ENCODE measurements at places on chromosomes 1 and 21. TPM values are rescaled to one million over a fixed set of nuclear protein-coding genes. Genes with fewer than 3 reads are reported as not detected.

GRCh38 chr1:147722124-147722523, 38.3 kb downstream of the GJA5 start:
- H3K4me1 ChIP-seq = no peaks in the 10 kb centered on the region
- H3K27ac ChIP-seq = no peak overlapping the region
- no peak for DNase-seq
- no peaks in the 10 kb centered on the region for H3K27me3 ChIP-seq

Gene OR14K1
- not detected for total RNA-seq

DNA sequence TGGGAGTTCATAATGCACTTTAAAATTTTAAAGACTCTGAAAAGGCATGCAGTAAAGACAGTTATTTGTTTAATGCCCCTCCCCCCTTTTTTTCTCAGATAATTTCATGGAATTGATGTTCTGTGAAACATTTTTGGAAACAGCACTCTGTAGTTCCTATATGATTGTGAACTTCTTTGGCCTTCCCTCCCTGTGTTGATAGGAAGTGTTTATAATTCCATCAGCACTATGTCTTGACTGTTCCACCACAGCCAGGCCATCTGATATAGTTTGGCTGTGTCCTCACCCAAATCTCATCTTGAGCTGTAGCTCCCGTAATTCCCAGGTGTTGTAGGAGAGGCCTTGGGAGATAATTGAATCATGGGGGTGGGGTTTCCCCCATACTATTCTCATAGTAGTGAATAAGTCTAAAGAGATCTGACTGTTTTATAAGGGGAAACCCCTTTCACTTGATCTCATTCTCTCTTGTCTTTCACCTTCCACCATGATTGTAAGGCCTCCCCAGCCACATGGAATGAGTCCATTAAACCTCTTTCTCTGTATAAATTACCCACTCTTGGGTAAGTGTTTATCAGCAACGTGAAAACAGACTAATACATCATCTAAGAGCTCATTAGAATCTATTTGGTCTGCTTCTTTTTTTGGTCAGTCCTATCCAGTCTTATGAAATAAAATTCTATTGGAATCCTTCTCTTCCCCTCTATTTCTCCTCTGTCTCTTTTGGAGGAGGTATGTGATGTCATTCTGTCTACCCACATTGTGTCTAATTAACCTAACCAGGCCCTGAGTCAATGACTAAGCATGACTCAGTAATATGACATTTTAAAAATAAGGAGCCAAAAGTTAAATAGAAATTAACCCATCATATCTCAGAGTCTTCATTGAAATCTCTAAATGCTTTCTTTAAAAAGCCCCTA, 8.9 kb downstream of the CCDC185 start:
- no peaks in the 10 kb centered on the region for H3K36me3 ChIP-seq
- H3K4me3 ChIP-seq = no peak overlapping the region
- H3K27ac ChIP-seq = no peak overlapping the region
- no peak for DNase-seq
- H3K4me1 ChIP-seq = no peaks in the 10 kb centered on the region

DNA sequence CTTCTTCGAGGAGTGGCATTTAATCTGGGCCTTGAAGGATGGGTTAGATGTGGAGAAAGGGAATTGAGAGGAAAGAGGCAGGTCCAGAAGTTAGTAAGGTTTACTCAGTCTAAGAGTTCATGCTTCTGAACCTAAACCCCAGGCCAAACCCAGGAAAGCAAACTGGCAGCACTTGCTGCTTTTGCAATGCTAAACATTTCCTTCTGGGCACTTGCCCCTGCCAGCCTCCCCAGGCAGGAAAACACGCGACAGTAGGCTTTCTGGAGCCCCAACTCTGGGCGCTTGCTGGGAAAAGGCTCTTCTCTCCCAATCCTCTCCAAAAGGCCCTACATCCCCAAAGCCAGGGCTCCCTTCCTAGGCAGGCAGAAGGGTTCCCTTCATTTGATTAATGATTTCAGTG, 2.5 kb downstream of the OLFML2B start:
- H3K4me3 ChIP-seq = peak overlapping the region; percentile 76
- no peak overlapping the region for H3K27ac ChIP-seq
- peaks cover 30% of the 10 kb centered on the region for H3K4me1 ChIP-seq
- no peaks in the 10 kb centered on the region for H3K36me3 ChIP-seq
- DNase-seq = no peak

Gene TFAP2E
- 0.56 TPM for total RNA-seq

- peaks cover 7% of the 10 kb centered on the region for H3K4me1 ChIP-seq
- peaks cover 14% of the 10 kb centered on the region for H3K27me3 ChIP-seq
- peak; percentile 53 for DNase-seq
Measured at GRCh38 chr21:33127154-33127867, 57.4 kb downstream of the OLIG1 start.

DNA sequence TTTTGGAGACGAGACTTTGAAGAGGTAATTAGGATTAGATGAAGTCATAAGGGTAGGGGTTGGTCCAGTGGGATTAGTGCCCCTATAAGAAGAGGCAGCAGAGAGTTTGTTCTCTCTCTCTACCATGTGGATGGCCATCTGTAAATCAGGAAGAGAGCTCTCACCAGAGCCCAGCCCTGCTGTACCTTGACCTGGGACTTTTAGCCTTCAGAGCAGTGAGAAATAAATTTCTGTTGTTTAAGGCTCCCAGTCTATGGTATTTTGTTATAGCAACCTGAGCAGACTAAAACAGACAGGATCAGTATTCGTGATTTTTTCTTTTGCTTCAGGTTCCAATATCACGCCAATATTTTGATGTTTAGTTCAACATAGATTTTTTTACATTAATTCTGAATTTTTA, 30.0 kb downstream of the TBX15 start:
- H3K36me3 ChIP-seq = no peaks in the 10 kb centered on the region
- no peak overlapping the region for H3K27ac ChIP-seq
- no peak for DNase-seq

GRCh38 chr1:19861034-19861433, 21.2 kb upstream of the OTUD3 start:
- no peak overlapping the region for H3K27ac ChIP-seq
- H3K4me1 ChIP-seq = no peaks in the 10 kb centered on the region
- no peaks in the 10 kb centered on the region for H3K27me3 ChIP-seq
- DNase-seq = no peak
- no peaks in the 10 kb centered on the region for H3K36me3 ChIP-seq
- H3K4me3 ChIP-seq = no peak overlapping the region

DNA sequence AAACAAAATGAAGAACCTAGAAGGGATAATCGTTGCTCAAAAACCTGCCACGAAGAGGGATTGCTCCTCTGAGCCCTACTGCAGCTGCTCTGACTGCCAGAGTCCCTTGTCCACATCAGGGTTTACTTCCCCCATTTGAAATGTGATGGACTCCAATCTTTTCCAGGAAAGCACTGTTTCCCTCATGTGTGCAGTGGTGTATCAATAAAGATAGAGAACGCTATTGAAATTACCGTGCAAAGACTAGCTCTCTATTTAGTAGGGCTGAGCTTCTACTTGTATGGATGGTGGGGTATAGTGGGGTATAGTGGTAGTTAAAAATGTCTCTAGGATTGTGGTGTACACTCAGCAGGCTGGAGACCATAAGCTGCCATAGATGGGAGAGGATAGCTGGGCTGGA, 3.7 kb downstream of the TMCO2 start:
- no peak for DNase-seq
- peaks cover 15% of the 10 kb centered on the region for H3K4me1 ChIP-seq
- H3K36me3 ChIP-seq = no peaks in the 10 kb centered on the region
- no peak overlapping the region for H3K27ac ChIP-seq
- no peak overlapping the region for H3K4me3 ChIP-seq

Gene PLXNA2
- total RNA-seq = 13.3 TPM

Gene UBXN11
- 6.6 TPM for total RNA-seq

Gene SLC30A10
- not detected for total RNA-seq

GRCh38 chr1:182389619-182390047, 2.0 kb downstream of the GLUL start:
- peak overlapping the region; percentile 98 for H3K27ac ChIP-seq
- H3K4me3 ChIP-seq = peak overlapping the region; percentile 91

- H3K27me3 ChIP-seq = peaks cover 12% of the 10 kb centered on the region
- no peak for DNase-seq
- peaks cover 3% of the 10 kb centered on the region for H3K4me1 ChIP-seq
- no peak overlapping the region for H3K4me3 ChIP-seq
- H3K27ac ChIP-seq = no peak overlapping the region
Measured at GRCh38 chr1:899636-900317, 23.9 kb upstream of the SAMD11 start.

Gene RABGGTB
- 30.7 TPM for total RNA-seq

DNA sequence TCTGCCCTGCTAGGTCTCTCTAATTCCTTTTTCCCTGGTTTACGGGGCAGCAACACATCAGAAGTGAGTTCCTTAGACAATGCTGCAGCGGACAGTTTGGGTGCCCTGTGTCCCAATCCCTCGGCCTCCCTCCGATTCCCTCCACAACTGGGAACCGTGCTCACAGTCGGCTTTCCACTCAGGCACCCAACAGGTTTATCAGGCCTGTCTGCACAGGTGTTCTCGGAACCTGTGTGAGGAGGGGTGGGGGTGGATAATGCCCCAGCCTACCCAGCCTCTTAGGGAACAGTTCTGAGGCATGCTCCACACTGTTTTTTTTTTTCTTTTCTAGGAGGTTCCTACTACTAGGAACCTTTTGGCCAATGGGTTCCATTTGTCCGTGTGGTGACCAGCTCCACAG, 131.2 kb downstream of the DISC1 start:
- no peak for DNase-seq
- no peaks in the 10 kb centered on the region for H3K36me3 ChIP-seq
- H3K27ac ChIP-seq = no peak overlapping the region
- H3K4me3 ChIP-seq = no peak overlapping the region
- H3K27me3 ChIP-seq = no peaks in the 10 kb centered on the region

DNA sequence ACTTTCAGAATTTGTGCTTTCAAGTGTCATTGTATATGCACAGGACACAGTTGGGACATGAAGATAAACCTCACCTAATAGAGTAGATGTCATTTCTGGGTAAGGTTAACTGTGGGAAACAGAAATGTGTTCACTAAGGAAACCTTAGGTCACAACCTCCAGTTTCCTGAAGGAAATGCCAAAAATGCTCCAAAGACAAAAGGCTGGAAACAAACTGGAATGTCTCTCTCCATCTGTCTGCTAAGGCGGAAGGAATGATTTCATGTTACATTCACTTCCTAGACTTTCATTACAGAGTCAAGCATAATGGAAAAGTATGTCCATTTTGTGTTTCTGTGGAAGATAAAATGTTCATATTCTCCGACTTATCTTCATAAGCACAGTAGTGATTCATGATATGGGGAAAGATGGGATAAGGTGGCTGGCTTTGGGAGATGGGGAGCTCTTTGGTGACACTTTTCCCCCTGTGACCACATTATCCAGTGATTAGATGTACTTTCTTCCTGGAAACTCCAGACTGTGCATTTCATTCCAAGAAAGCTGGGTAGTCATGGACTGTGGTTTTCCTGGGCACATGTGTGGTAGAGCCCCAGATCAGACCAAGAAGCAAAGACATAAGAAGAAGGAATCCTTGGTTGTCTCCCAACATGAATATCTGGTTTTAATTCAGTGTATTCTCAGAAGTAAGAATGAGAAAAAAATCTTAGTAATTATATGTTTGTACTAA, 5.7 kb downstream of the S1PR1 start:
- H3K4me3 ChIP-seq = no peak overlapping the region
- DNase-seq = no peak
- H3K27me3 ChIP-seq = no peaks in the 10 kb centered on the region
- peak overlapping the region; percentile 74 for H3K27ac ChIP-seq

- H3K36me3 ChIP-seq = no peaks in the 10 kb centered on the region
- H3K27ac ChIP-seq = no peak overlapping the region
- H3K4me1 ChIP-seq = peaks cover 8% of the 10 kb centered on the region
Measured at GRCh38 chr1:77511440-77511840, 171.0 kb downstream of the ZZZ3 start.

Gene BRDT
- total RNA-seq = not detected

Gene FUBP1
- 40.5 TPM for total RNA-seq

DNA sequence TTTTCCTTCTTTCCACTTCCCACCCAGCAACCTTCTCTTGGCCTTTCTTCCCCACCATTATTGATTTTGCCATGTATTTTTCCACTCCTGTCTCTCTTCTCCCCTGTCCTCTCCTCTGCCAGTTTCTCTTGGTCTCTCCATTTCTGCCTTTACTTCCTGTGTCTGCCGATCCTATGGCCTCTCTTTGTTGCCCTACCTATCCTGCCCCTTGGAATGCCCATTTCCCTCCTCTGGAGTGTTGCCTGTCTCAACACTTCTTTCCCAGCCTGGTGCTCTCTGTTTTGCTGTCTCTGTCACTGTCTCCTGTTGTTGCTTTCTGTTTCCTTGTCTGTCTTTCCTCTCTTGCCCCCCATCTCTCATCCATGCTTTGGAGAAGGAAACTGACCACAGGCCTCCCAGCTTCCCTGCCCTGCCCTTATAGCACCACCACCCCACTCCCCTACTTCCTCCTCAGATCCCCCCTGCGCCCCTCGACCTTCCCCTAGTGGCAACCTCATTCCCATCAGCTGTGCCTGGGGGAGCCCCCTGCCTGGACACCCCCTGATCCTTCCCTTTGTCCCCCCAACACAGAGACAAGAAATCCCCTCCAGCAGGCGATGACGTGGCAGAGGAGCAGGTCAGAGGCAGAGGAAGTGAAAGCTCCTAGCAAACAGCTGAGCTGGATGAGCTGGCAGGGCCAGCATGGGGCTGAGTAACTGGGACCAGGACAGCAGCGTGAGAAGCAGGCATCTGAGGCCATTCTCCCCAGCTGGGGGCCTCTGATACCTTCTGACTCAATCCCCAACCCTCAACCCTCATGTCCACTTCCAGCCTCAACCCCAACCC, 6.6 kb upstream of the ETV3L start:
- no peaks in the 10 kb centered on the region for H3K36me3 ChIP-seq
- peak; percentile 69 for DNase-seq
- H3K27me3 ChIP-seq = peaks cover 13% of the 10 kb centered on the region
- no peaks in the 10 kb centered on the region for H3K4me1 ChIP-seq
- no peak overlapping the region for H3K4me3 ChIP-seq
- no peak overlapping the region for H3K27ac ChIP-seq

DNA sequence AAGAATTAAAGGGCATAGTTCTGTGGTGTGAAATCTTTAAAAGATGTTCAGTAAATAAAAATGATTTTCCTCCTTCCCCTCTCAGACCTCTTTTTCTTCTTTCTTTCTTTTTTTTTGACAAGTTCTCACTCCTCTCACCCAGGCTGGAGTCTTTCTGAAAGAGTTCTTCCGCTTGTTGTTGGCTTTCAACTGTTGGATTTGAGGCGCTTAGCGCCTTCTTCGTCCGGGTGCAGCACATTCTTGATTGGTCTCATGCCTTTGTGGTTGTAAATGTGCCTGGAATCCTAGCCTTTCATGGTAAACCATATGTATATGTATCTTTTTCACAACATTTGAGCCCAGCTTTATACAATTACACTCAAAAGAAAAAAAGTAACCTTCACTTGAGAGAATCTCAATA, 980 bp upstream of the METTL18 start:
- no peaks in the 10 kb centered on the region for H3K27me3 ChIP-seq
- peaks cover 8% of the 10 kb centered on the region for H3K36me3 ChIP-seq
- peak overlapping the region; percentile 84 for H3K4me3 ChIP-seq
- no peak for DNase-seq
- H3K27ac ChIP-seq = peak overlapping the region; percentile 89
- H3K4me1 ChIP-seq = peaks cover 4% of the 10 kb centered on the region

GRCh38 chr1:189212606-189213005, 1265.1 kb downstream of the BRINP3 start:
- H3K27me3 ChIP-seq = no peaks in the 10 kb centered on the region
- H3K4me3 ChIP-seq = no peak overlapping the region
- no peak overlapping the region for H3K27ac ChIP-seq
- H3K36me3 ChIP-seq = no peaks in the 10 kb centered on the region
- no peak for DNase-seq
- no peaks in the 10 kb centered on the region for H3K4me1 ChIP-seq

Gene SPRR1B
- total RNA-seq = not detected
